Cerebellum (tissue), 4 donors: ENCODE measurements at places on chromosomes 6 and 20. TPM values are rescaled to one million over a fixed set of nuclear protein-coding genes. Genes with fewer than 3 reads are reported as not detected.

- DNase-seq: no peak
Measured at GRCh38 chr6:128357392-128358130, 162.8 kb downstream of the PTPRK start.

DNA sequence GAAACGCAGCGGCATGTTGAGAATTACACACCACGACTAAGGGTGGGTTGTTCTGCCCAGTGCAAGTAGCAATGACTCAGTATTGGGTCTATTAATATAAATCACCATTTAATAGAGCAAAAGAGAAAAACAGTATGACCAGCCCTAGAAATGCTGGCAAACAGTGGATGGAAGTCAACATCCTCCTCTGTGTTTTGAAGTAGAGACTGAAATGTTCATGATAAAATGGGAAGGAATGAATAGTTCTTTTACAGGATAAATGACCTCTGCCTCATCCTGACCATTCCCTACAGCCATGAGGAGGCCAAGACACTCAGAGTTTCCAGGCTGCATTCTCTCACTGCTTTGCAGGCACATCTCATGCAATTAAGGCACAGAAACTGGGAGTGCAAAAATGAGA, 111.8 kb downstream of the PSMB1 start:
- DNase-seq: no peak

DNA sequence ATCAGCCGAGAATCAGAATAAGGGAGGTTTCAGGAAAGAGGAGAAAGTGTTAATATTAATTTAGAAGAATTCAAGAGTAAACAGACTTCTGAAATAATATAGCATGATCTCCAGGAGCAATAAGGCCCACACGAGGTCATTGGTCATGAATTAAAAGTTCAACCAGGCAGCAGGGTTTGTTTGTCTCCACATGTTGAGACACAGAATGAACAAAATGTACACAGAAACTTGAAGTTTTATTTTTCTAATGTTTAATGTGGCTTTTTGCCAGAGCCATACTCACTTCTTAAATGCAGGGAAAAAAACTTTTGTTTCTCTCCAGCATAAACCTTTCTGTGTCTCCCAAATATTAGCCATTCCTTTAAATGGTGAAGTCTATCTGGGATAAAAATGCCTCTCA, 504.5 kb downstream of the HDGFL1 start:
- no peak for DNase-seq

SLC32A1 gene
- 13.7 TPM for total RNA-seq

DNA sequence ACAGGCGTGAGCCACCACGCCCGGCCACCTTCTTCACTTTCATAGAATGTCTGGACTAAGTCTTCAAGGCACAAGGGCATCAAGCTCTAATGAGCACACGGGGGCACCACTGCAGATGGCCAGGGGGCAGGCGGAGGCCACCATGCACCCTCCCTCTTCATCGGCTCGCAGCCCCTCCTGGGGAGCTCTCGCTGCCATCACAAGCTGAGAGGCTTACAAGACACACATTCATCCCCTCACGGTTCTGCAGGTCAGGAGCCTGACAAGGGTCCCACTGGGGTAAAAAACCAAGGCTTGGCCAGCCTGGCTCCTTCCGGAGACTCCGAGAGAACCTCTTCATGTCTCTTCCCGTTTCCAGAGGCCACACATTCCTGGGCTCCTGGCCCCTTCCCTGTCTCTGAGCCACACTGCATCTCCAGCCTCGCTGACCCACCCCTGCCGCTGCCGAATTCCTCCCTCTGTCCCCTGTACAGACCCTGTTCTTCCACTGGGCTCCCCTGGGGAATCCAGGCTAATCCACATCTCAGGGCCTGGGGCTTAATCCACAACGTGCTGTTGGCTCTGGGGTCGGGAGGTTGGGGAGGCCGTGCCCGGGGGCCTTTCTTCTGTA, 19.8 kb downstream of the DLL1 start:
- no peak for DNase-seq
